ENCODE measurements at places on chromosomes 1 and 21.

DNA sequence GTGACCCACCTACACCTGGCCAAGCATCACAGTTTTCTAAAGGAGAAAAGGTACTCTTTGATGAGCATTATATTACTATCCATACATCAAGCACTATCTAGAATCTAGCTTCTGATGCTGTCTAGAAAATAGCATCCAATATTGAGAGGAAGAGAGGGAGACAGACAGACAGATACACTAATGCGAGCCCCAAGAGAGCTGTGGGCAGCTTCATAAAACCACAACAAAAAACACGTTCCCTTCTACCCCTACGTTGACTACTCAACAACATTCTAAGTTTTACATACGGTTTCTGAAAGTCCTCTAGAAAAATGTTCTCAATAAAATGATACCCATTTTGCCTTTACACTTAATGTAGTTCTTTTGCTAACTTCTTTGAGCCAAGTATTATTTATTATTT lies 221.8 kb downstream of the SLC45A1 start:
- no peak for DNase-seq

GRCh38 chr1:207825719-207826556 lies 74.1 kb downstream of the CD46 start:
- peak; percentile 84 for DNase-seq

DNA sequence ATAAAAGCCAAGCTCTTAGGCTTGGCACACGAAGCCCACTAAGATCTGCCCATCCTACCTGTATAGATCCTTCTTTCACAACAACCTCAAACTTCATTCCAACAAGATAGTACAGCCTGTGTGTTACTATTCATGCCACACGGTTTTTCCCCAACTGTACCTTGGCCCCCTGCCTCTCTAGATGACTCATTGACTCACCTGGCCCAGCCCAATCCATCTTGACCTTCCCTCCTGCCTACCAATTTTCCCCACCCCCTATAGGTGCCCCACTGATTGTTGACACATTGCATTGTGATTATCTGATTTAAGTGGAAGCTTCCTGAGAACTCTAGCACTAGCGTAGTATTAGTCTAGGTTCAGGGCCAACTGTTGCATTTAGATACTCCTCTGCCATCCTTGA lies 2.0 kb upstream of the CD101 start:
- DNase-seq, result no peak

- no peak for DNase-seq
These were observed 69.4 kb upstream of the ROR1 start for GRCh38 chr1:63704443-63704842.

DNA sequence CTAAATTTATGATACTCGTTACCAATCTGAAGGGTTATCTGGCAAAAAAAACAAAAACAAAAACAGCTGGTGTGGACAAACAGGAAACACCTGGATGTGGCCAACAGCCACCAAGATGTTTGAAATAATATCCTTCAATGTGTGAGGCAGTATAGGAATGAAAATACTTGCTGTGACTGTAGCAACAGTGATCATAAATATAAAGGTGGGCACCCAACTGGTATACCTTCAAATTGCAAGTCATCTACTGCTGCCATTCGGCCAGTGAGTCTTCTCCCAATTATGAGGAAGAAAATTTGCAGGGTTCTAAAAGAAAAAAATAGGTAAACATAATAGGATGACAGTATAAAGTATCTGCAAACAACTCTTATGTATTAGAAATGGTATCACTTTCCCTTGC lies 916 bp downstream of the YIPF1 start:
- DNase-seq, result no peak

GRCh38 chr1:121444096-121444495 lies 259.3 kb downstream of the SRGAP2C start:
- no peak for DNase-seq

DNA sequence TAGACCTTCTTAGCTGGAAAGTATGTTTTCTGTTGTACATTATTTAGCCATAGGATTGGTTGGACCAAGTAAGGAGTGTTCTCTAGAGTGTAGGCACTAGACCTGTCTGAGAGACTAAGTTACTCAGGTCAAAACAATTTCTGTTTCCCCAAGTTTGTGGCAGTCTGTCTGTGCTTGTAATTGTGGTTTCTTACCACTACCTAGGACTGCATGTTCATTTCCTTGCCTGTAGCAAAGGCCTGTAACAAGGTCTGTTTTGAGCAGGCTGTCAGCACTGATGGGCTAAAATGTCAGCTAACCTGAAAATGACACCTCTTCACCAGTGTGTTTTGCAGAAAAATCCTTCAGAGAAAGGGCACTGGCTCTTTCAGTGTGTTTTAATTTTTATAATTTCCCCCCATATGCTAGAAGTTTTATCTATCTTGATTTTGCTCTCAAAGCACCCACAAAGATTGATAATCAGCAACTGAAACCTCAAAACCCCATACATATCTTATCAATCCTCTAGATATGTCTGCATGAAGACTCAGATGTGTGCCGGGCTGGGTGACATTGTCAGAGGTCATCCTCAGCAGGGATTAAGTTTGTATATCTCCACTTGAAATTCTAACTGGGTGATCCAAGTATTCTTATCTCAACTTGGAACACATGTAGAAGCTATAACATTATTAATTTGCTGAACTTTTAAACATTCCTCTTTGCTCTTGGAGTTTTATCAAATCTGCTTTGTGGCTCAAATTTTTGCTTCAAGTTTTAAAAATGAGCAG lies 50.7 kb upstream of the ST6GALNAC3 start:
- DNase-seq, result no peak

DNA sequence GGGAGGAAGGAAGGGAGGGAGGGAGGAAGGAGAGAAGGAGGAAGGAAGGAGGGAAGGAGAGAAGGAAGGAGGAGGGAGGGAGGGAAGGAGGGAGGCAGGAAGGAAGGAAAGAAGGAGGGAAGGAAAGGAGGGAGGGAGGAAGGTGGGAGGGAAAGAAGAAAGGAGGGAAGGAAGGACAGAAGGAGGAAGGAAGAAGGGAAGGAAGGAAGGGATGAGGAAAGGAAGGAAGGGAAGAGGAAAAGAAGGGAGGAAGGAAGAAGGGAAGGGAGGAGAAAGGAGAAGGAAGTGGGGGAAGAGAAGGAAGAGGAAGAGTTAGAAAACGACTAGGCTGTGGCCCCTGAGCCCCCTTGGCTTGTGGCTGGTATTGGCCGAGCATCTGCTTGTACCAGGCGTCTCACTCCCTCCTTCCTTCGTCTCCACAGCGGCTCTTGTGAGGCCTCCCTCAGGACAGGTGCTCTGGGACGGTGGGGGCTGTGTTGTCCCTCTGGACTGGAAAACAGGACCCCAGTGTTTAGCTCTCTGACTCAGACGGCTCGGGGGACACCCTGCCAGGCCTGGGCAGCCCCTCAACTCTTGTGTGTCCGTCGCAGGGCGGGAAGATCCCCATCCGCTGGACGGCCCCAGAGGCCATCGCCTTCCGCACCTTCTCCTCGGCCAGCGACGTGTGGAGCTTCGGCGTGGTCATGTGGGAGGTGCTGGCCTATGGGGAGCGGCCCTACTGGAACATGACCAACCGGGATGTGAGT lies 36.2 kb upstream of the C1QA start:
- no peak for DNase-seq

GRCh38 chr1:88421997-88422396 lies 262.1 kb upstream of the PKN2 start:
- no peak for DNase-seq

DNA sequence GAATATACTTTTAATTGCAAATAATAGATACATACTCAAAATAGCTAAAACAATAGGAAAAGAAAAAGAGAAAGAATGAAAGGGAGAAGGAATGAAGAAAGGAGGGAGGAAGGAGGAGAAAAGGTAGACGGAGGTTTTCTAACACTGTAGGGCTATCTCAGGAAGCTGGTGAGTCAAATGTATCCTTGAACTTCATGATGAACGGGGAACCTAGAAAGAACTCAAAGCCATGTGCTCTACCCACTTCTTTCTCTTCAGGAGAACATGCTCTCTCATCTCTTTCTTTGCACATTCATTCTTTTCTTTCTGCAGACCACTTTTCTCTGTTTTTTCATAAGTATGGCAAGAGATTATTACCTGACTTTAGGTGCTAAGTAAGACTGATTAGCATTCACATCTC lies 37.3 kb upstream of the ZNF644 start:
- no peak for DNase-seq

All from stimulated activated CD4-positive, alpha-beta T cell treated with anti-CD3 and anti-CD28 coated beads, Interleukin-15, amount 100 ng/mL, for 48 hours (primary cell).